ENCODE measurements at places on chromosomes 4 and X.

DNA sequence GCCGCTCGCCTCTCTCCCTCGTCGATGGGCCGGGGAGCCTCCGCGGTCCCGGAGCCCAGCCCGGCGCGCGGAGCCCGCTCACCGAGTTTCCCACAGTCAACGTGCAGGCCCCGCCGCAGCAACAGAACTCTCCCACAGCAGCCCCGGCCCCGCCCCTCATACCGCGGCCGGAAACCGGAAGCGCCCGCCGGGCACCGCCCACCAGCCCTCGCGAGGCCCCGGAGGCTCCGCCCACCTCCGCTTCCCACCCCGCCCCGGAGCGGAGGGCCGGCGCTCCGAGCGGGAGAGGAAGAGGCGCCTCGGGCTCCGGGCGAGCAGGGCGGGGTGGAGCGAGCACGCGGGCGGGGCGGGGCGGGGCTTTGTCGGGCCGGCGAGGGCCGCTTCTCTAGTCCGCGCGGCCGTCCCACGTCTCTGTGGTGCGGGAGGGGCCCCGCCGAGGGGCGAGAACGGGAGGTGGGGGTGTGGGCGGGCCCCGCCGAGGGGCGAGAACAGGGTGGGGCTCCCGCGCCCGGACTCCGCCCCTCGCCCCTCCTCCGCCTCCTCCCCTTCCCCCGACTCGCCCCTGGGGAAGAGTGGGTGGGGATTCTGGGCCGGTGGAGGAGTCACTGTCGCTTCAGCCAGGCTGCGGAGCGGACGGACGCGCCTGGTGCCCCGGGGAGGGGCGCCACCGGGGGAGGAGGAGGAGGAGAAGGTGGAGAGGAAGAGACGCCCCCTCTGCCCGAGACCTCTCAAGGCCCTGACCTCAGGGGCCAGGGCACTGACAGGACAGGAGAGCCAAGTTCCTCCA lies at the start of the genes ABCD1 and BCAP31:
ABCD1 (plus strand) TSS at position 605 of the 787 bp plus-strand sequence. CDS start 411 bp downstream, outside the sequence.
BCAP31 (minus strand) TSS at position 136 of the 787 bp plus-strand sequence. CDS start 1,143 bp downstream, outside the sequence.
- DNase-seq = peak; percentile 88

GRCh38 chr4:79281566-79282359 lies 44.1 kb downstream of the NAA11 start:
- no peak for DNase-seq

DNA sequence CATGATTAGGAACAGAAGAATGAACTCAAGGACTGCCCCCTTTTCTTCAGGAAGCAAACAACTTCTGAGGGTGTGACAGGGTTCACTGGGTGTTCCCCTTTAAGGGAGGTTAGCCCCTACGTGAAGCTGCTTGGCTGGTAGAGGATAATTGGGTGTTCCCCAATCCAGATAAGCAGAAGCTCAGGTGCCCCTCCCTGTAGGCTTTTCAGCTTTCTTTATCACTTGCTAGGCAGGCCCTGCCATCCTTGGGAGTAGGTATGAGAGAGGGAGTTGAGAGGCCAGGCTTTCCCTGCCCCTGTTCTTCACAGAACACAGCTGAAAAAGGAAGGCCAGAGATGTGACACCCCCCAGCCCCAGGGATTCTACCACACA lies 44.2 kb downstream of the RTL9 start:
- no peak for DNase-seq

DNA sequence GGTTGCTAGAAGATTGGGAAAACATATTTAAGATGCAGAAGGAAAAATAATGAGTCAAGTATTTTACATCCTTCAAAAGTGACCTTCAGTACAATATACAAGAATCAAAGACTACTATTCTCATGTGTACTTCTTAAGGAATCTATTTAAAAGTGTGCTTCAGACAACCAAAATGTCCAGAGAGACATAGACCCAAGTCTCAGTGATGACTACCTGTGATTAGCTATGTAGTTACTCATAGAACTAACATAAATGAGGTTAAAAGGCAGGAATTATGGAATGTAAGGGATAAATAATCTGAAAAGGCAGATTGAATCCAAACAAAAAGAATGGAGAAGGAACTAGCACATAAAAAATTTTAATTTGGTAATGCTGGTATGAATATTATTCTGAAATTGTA lies 634.7 kb upstream of the FAM241A start:
- no peak for DNase-seq

DNA sequence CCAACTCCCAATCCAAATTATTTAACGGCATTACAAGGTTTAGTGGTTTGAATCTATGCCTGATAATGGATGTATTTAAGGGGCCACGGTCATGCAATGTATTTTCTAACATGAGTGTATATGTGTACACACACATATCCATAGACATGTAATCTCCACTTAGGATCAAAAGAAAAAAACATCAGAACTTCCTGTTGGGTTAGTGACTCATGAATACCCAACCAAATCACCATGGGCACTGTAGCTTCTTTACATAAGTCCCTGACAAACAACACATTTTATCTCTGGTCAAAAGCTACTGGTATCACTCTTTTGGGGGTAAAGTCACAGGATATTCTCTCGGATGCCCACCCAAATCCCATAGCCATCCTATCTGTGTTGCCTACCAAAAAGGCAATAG lies 36.5 kb upstream of the TFDP3 start:
- DNase-seq = no peak

DNA sequence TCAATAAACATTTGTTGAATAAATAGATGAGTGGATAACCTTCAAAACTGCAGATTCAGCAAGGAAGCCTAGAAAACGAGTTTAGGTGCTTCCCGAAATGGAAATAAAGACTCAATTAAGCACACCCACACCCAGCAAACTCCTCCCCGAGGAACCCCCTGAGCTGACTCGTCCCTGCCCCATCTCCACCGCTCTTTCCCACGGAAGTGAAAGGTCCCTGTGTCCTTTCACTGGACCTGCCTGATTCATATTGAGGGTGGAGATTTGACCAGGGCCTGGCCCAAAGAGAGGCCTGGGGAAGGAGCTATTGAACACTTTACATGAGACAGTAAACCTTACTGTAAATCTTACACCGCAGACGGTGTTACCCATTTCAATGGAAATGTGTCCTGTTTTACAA lies 129.1 kb downstream of the CPZ start:
- DNase-seq = no peak

- peak; percentile 77 for DNase-seq
Measured at GRCh38 chr4:38179690-38180377, 219.6 kb downstream of the PTTG2 start.

DNA sequence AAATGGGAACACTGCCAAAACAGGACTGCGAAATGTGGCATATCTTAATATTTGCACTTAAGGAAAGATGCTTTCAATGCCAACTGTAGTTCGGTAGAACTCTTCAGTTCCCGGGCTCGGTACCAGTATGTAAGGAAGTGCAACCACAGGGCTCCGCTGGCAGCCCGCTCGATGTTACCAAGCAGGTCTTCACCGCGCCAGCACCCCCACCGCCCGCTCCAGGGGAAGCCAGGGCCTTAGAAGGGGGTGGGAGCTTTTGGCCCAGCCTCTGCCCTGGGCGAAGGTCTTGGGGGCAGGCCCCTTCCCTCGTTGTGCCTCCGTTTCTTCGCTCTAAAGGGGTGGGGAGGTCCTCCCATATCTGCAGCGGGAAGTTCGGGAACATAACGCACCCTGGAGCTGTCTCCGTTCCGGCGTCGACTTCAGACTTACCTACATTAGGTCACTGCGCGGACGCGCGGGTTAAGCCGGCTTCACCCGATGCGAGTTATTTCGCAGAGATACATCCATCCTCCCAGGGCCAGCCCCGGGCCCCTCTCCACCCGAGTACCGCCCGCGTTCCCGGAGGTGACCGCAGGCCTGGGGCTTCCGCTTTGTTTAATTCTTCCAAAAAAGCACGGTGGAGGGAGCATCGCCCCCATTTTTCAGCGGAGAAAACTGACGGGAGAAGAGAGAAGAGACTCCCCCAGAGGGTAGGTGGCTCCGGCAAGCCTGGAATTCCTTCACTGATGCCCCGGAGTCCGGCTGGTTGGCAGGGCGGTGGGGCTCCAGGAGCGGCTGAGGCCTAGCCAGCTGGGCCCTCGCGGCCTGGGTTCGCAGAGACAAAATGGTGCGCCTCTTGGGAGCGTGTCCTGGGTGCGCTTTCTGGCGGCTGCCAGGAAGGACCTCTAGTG lies 1.0 kb upstream of the HMX1 start:
- DNase-seq = no peak

DNA sequence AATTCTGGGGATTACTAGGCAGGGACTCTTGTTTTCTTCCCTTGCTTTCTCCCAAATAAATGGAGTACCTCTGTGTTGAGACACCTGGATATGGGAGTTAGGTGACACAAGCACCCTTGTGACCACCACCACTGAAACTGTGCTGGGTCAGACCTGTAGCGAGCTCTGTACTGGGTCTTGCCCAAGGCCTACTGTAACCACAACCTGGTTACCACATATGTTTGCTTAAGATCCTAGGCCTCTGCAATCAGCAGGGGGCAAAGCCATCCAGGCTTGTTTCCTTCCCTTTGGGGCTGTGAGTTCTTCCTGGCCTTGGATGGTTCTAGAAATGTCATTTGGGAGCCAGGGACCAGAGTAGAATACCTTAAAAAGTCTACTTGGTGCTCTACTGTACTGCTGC lies 49.4 kb downstream of the LPAR4 start:
- DNase-seq = no peak

DNA sequence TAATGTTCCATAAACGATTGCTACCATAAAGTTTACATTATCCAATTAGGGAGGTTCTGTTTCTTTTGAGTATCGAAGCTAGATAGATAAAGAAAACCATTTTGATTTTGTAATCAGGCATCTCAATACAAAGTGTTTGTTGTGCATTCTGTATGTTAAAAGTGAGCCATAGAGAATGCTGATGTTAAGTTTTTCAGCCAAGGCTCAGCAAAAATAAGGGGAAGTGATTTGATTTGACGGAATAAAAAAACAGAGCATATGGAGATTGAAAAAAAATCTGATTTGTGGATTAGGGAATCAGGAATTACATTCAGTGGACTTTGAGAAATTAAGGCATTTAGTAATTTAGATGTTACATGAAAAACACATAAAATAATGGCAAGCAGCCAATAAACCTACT lies 314.8 kb downstream of the PPP3CA start:
- DNase-seq = no peak

GRCh38 chrX:138740341-138740740 lies 28.8 kb upstream of the FGF13 start:
- DNase-seq = no peak

DNA sequence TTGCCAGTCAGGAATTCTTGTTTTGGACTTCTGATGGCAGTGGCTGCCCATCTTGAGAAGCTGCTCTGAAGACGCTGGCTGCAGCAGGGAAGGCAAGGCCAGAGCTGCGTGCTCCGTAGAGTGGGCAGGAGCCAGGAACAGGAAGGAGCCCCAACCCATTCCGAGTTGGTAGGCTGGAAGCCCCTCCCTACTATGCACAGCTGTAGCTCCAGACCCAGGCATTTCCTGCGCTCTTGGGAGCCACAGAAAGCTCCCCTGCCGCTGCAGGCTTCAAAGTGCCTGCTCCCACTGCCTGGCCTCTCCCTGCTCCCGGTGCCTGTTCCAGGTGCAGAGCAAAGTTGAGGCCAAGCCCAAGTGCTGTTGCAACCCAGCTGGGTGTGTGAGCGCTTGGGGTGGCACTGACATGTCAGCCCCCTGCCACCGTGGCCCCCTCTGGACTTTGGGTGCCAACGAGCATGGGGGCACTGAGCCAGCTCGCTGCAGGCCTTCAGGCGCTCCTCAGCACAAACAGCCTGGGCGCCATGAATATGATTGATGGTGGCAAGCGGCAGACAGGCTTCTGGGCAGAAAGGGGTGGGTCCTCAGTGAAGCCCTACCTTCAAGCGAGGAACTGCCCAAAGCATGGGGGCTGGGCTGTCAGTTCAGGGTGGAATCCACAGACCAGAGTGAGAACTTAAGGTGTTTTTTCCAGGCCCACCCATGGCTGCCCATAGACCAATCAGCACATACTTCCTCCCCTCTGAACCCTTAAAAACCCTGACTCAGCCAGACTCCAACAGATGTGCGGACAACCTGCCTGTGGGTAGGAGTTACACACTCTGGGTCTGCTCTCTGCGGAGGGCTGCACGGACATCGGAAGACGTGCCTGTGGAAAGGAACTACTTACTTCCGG lies 677.2 kb upstream of the INTU start:
- DNase-seq = no peak

DNA sequence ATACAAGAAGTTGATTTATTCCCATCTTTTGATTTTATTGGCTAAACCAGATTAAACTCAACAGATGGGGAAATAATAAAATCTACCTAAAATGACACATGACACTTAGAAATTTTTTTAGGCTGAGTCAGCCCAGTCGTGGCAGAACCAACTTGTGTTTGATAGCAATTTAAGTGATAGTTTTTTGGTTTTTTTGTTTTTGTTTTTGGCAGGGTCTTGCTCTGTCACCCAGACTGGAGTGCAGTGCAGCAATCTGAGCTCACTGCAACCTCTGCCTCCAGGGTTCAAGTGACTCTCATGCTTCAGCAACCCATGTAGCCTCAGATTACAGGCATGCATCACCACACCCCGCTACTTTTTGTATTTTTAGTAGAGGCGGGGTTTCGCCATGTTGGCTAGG lies 370.3 kb upstream of the NOCT start:
- no peak for DNase-seq
